Activated gamma-delta T cell treated with anti-CD3 and anti-CD28 coated beads, Interleukin-2, amount 50 U/mL, for 16 hours (primary cell): ENCODE measurements at places on chromosomes 7 and 10.
A peak's percentile ranks its signal among the peaks of the same experiment; 100 is the strongest.

- DNase-seq: no peak
Observed at GRCh38 chr7:142887282-142888015, 1.9 kb upstream of the TRPV6 start.

- DNase-seq: no peak
Observed at GRCh38 chr7:134954197-134955082, 31.9 kb upstream of the AGBL3 start.

- no peak for DNase-seq
Observed at GRCh38 chr7:10770176-10770575, 203.5 kb upstream of the PHF14 start.

- no peak for DNase-seq
Observed at GRCh38 chr7:55343860-55344606, 21.1 kb upstream of the LANCL2 start.

DNA sequence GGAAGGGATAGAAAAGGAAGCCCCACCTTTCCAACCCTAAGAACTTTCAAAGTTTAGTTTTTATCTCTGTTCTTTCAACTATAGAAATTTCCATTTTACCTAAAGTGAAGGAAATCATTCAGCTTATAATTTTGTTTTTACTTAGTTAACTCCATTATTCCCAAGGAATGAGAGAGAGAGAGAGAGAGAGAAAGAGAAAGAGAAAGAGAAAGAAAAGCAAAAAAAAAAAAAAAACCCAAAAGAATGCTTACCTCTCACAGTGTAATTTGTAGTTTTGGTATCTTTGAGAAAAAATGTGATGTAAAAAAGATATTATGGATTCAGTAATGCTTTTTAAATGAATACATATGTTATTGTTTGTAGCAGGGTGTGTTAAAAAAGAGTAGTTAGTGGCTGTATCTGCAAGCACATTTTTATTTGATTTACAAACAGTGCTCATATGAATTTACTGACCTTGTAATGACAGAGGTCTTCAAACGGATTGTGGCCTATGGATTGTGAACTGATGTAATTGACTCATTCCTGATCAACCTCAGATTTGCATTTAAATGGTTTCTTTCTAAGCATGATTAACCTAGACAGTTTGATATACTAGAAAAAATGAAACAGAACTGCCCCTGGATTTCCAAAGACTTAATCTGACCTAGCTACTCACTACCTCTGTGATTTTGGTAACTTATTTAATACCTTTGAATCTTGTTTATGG lies 64.9 kb downstream of the LCOR start:
- DNase-seq: no peak

DNA sequence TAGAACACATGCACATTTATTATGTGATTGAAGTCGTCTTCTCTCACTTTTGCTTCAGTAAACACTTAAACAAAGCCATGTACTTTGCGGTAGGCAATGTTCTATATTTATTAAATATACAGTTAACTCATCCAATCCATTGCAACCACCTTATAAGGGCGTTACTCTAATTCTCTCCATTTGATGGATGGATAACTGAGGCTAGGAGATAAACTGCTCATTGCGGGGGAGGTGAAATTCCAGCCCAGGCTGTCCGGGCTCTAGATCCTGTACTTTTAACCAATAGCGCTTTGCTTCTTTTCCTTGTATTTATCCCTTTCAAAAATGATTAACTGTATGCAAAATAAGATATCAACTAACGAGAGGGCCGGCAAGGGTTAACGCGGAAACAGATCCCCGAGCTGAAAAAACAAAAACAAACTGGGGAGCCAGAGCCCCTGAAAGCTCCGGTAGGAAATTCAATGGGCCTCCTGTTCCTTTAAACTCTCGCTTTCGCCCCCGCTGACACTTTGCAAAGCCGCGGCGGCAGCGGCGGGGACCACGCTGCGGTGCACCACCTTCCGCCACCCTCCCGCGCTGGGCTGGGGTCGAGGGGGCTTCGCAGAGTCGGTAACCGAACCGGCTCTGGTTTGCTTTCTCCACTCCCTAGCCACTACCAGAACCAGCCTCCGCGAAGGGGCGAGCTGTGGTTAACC lies 1.0 kb upstream of the PLXDC2 start:
- no peak for DNase-seq

GRCh38 chr7:75937958-75938786 lies 23.2 kb downstream of the POR start:
- no peak for DNase-seq

- peak; percentile 14 for DNase-seq
Observed at GRCh38 chr7:64887756-64888508, 15.1 kb upstream of the ZNF273 start.

- DNase-seq: no peak
Observed at GRCh38 chr7:141012696-141013344, 1.9 kb downstream of the MRPS33 start.
